ENCODE measurements at places on chromosomes 2 and 18. TPM values are rescaled to one million over a fixed set of nuclear protein-coding genes. Genes with fewer than 3 reads are reported as not detected.

POTEI gene
- total RNA-seq, result 0.31 TPM

CYTIP gene
- 2.5 TPM for total RNA-seq

MEP1B gene
- not detected for total RNA-seq

PRSS56 gene
- not detected for total RNA-seq
